ENCODE measurements at places on chromosomes 12 and 14. TPM values are rescaled to one million over a fixed set of nuclear protein-coding genes. Genes with fewer than 3 reads are reported as not detected.

DNA sequence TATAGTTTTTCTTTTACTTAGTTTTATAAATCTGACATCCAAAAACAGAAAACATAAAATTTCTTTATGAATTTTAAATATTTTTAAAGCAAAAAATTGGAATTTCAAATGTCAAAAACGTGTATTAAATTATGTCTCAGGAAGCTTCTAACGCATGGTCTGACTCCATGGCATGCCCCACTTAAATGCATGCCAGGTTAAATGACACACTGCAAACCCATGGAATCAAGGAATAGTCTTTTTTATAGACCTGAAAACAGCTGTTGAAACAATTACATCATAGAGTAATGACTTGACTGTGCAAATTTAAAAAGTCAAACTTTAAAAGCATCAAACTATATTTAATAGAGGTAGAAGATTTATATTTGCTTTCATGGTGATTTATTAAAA lies 96.1 kb upstream of the DACT1 start:
- no peak for DNase-seq

The NRXN3 gene
- 0.24 TPM for total RNA-seq

DNA sequence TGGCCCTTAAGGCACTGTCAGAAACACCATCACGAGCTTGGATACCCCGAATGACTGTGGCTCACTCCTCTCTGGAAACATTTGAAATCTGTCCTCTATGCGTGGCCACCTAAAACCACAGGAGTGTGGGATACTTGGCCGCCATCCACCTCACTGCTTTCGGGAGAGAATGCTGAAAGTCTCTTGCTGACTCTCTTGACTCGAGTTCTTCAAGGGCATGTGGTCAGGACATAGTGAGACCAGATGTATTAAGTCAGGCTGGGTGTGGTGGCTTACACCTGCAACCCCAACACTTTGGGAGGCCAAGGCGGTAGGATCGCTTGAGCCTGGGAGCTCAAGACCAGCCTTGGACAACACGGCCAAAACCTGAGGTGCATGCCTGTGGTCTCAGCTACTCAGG lies 174.7 kb upstream of the ALG10B start:
- peak; percentile 61 for DNase-seq

The FBLN5 gene
- not detected for total RNA-seq

DNA sequence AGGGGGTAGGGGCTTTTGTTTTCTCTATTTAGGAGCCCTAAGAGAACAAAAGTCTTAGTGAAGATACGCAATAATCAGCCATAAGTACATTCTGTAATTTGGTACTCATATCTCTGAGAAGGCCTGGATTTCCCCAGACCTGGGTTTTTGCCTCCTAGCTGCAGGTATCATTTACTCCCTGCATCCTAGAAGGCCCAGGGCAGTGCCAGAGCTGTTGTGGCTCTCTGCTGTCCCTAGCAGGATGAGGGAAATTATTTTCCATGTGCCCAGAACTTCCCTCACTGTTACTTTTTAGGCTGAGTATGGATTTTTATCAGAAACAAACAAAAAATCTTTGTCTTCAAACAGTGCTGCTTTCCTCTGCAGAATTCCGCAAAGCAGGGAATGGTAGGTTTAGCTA lies 192.5 kb upstream of the SYT1 start:
- no peak for DNase-seq

GRCh38 chr12:101671833-101672232 lies 25.6 kb upstream of the CHPT1 start:
- DNase-seq, result no peak

- DNase-seq, result no peak
Observed at GRCh38 chr14:60204104-60204842, 39.1 kb upstream of the DHRS7 start.

The MYL2 gene
- not detected for total RNA-seq

The PAPLN gene
- 1.6 TPM for total RNA-seq

- no peak for DNase-seq
Observed at GRCh38 chr12:87198181-87198580, 831.0 kb downstream of the C12orf50 start.

Data from RPMI7951 (cell line).